ENCODE measurements at places on chromosomes 2 and 18.

GRCh38 chr2:29398384-29399237 lies 283.4 kb downstream of the CLIP4 start:
- DNase-seq: no peak

- DNase-seq: no peak
Measured at GRCh38 chr2:226002438-226002837, 602.9 kb downstream of the NYAP2 start.

DNA sequence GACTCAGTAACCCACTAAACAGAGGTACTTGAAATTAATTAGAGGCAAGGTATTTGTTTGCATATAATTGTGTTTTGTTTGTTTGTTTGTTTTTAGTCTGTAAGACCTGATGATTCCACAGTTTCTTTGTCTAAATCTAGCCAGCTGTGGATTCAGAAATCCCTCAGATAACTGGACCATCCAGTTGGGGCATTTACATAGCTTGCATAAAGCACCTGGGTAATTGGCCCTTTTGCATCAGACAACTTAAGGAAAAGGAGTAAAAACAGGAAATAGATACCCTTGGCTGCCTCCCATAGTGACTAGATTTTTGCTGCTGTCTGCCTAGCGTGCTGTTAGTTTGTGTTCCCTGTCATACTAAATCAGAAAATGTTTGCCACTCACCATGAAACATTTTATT lies 46.6 kb upstream of the XIRP2 start:
- DNase-seq: no peak

GRCh38 chr2:197647961-197648690 lies 27.3 kb downstream of the RFTN2 start:
- no peak for DNase-seq

All from activated effector memory CD4-positive, alpha-beta T cell treated with Interleukin-2 at 50 U/mL for 16 hours (primary cell).